MCF 10A (cell line): ENCODE measurements at places on chromosomes 2 and 18. TPM values are rescaled to one million over a fixed set of nuclear protein-coding genes. Genes with fewer than 3 reads are reported as not detected.

GRCh38 chr2:110948027-110948674 lies 172.6 kb upstream of the BCL2L11 start:
- DNase-seq: peak; percentile 15

DNA sequence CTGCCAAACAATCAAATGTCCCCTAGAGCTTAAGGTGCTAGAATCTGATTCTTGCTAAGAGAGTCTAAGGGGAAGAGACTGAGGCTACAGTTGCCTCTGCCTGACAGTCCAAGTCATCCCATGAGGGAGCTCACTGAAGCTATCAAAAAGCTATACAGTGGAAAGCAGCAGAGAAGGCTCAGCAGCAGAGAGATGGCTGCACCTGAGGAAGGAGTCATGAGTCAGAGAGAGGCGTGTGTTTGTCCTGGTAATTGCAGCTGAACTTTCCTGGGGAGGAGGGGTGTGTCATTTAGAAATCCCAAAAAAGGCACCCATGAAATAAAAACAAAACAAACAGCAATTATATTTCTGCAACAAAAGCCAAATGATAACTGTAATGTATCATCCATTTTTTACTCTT lies 305.2 kb upstream of the UBE2E3 start:
- peak; percentile 43 for DNase-seq

GRCh38 chr2:28377984-28378678 lies 14.5 kb upstream of the FOSL2 start:
- DNase-seq: peak; percentile 93

The RAB31 gene
- 4.8 and 6.1 TPM in 2 replicates for total RNA-seq

The GREB1L gene
- total RNA-seq: 9.4 and 11.0 TPM in 2 replicates
